Stimulated activated CD4-positive, alpha-beta T cell treated with anti-CD3 and anti-CD28 coated beads, Interleukin-2, amount 100 ng/mL, for 24 hours (primary cell): ENCODE measurements at places on chromosomes 4 and X.

DNA sequence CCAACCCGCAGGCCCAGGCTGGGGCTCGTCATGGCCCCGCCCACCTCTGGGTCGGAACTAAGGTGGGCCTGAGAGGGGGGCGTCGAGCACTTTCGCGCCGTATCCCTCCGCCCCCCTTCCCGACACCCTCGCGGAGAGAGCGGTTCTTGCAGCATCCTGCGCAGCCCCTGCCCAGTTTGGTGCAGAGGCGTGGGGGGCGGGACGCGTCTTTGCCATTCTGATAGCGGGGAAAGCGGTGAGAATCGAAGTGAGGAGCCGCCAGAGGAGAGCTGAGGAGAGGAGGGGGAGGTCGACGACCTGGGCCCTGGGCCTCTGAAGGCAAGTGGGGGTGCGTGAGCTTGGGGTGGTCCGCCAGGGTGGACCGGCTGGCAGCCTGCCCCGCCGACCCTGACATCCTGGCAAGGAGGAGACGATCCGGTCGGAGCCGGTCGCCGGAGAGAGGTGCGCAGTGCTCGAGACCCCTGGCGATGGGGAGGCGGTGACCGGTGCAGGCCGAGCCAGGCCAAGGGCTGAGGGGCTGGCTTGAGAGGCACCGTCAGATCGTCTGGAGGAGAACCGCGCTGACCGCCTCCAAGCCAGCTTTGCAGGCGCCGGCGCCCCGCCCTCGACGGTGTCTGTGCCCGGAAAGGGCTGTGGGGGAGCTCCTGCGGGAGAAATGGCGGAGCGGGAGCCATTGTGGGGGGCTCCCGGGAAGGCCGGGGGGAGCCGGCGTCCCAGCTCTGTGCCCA is 25.5 kb downstream of the GPRASP3 start:
- peak; percentile 29 for DNase-seq

DNA sequence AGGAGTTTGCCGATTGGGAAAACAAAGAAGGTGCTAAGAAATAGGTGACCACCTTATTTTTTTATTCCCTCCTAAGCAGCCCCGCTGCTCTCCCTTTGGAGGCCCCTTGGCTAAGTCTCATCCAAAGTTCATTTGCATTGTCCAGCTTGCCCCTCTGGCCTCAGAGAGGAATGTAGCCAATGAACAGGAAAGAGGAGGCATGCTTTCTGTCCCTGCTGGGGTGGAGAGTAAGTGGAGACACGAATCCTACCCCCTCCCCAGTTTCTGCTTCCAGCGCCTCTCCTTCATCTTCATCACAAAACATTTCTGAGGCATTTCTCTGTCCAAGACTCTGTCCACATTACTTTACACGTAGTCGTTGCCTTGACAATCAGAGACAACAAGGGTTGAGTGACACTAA is 38.7 kb downstream of the NLGN3 start:
- no peak for DNase-seq

DNA sequence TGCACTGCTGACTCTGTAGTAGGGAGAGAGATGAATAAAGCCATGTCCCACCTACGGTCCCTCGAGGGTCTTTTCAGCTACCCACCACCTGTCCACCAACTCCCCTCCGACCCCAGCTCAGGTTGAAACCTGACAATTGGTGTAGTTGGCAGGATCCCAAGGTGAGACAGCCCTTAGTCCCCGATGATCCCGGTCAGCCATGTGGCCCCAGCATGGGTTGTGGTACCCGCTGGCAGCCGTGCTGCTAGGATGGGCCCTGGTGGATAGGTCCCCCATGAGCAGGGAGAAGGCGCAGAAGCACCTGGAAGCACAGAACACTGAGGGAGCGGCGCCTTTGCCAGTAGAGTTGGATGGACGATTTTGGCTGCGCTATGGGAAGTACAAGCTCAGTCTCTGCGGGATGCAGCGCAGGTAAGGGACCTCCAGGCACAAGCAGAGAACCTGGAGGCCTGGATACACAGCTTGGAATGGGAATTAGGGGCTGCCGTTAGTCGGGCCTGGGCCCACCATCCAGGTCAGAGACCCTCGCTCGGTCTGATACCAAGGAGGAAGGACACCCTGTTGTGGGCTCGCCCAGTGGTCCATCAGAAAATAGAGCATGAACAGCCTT is 694.6 kb upstream of the AGA start:
- no peak for DNase-seq

DNA sequence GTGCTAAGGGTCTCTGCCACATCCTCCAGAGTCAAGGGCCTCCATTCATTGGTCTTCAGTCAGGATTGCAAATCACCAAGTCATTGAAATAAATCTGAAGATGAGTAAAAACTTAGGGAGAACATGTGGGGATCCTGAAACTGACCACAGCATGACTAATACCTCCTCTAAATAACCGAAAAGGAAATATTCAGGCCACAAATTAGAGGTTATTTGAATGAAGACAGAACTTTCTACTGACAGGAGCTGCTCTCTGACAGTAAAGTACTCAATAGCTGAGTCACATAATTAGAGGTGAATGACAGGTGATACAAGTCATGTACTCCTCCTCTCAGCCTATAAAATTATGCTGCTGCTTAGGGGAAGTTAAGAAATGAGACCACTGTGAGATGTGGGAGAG is 240.2 kb upstream of the F9 start:
- no peak for DNase-seq

- peak; percentile 29 for DNase-seq
These were observed 105.6 kb downstream of the HNRNPD start for GRCh38 chr4:82268050-82268825.

DNA sequence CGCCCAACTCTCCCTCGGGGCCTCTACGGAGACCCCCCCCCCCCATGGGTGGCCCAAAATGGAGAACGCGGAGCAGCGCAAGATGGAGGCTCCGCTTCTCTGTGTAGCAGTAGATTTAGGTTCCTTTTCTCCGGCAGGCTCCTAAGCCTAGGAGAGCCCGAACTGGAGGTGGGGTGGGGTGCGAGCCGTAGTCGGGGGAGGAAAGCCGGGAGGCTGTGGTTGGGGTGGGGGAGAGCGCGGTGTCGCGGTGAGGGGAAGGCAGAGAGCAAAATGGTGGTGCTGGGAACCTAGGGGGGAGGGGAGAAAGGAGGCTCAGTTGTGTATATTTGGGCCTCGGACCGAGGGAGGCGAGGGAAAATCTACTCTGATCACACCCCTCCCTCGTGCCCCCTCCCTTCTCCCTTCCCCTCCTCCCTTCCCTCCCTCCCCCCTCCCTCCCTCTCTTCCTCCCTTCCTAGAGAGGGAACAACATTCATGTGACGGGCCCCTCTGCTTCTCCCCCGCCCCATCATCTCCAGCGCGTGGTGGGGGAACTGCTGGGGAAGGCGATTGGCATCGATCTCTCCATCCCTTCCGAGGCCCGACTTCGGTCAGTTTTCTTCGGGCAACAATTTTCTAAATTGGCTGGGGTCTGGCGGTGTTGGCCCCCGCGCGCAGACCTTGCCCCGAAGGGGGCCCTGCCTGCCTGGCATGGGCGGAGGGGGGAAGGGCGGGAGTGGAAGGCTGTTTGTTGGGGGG is at the start of gene STAG2:
Gene STAG2 (plus strand): TSS at position 439 of the 738 bp plus-strand sequence. CDS start 60,922 bp downstream, outside the sequence.
- peak; percentile 65 for DNase-seq

DNA sequence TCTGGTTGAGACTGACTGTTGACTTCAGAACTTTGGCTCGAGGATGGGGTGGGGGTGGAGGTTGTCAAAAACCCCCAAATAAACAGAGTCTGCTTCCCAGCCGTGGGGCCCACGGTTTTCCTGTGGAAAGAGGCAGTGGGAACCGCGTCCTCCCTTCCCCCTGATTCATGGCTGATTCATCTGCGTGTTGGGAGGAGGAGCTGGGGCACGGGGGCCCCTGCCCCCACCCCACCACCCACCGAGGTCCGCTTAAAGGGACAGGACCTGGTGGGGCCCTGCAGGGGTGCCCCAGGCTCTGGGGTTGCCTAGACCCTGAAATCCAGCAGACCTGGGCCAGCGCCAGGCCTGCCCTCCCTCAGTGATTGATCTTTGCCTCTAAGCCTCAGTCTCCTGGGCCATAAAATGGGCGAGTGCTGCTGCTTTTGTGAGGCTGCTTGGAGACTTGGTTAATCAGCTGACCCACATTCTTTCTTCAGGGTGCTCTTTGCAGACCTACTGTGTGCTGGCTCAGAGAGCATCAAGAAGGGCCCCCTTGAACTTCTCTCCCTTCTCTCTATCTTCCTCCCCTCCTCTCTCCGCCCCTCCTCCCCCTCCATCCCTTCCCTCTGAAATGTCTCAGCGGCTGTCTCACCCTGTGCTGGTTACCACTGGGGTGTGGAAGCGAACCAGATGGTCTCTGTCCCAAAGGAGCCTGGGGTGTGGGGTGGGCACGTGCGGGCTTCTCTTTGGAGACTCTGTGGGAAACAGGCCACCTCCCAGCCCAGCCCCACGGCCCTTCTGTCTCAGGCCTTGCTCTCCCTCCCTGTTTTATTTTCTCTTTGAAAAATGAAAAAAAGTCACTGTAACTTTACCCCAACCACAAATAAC is 9.1 kb downstream of the HTRA3 start:
- no peak for DNase-seq

- DNase-seq: no peak
These were observed 641.7 kb upstream of the ATOH1 start for GRCh38 chr4:93186846-93187245.

DNA sequence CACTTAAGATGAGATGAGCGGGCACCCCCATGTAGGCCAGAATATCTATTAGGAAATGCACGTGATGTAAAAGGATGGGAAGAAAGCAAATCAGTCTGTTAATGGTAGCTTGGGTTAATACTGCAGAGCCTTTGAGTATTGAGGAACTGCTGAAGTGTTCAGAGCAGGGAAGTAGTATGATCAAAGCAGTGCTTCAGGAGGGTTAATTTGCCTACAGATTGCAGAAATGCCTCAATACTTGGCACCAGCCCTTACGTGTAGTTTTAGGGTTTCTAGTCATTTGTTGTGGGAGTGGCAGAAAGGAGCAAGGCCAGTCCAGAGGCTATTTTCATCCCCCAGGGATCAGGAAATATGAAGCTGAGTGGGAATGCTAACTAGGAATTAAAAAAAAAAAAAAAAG is 19.7 kb downstream of the ZFX start:
- no peak for DNase-seq
